ENCODE measurements at places on chromosomes 6 and 20.
A peak's percentile ranks its signal among the peaks of the same experiment; 100 is the strongest.

GRCh38 chr6:24855395-24856245 is 56.9 kb upstream of the ARMH2 start:
- peak; percentile 56 for DNase-seq

- peak; percentile 4 for DNase-seq
Measured at GRCh38 chr6:28081486-28081751, 1.1 kb downstream of the ZNF165 start.

GRCh38 chr6:24069526-24069925 is 56.5 kb upstream of the NRSN1 start:
- DNase-seq, result no peak

DNA sequence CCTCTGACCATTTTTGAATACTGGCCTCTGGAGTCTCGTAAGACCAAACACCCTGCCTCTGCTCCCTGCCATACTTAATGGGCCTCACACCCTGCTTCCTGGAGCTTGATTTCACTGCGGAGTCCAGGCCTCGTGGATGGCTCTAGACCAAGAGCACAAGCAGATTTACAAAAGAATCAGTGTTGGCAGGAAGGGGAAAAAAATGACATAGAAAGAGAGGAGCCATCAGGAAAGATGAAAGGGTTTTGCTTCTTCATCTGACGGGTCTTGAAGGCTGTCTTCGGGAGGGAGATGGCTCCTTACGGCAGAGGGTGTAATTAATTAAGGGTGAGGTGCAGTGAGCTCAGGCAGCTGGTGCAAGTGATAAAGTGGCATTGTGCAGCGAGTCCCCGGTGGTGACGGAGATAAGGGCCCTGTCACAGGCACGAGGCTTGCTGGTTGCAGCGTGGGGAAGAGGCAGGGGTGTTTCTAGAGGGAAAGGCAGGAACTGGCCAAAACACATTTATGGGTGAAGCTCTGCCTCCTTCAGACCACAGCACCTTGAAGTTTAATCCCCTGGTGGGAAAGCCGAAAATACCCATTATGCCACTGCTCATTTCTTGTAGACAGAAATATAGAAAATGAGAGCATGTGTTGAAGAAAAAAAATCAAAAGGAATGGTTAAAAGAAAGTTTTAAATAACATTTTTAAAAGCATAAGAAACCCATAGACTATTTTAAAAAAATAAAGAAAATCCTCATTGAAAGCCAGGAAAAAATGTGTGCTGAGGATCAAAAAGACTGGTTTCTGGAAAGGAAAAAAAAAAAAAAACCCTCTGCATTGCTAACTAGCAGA is 128.6 kb upstream of the LRFN2 start:
- no peak for DNase-seq

Measured in stimulated activated CD4-positive, alpha-beta T cell treated with anti-CD3 and anti-CD28 coated beads, TNF-alpha, amount 100 ng/mL, for 4 hours (primary cell).